SW 1271 (cell line): ENCODE measurements at places on chromosomes 16 and 17.

GRCh38 chr17:42548993-42549755 lies 3.5 kb upstream of the HSD17B1 start:
- no peak for DNase-seq

- DNase-seq, result no peak
Measured at GRCh38 chr16:60686824-60687223, 1349.4 kb downstream of the CDH8 start.

- DNase-seq, result no peak
Measured at GRCh38 chr17:42937712-42938596, 26.3 kb downstream of the AARSD1 start.

DNA sequence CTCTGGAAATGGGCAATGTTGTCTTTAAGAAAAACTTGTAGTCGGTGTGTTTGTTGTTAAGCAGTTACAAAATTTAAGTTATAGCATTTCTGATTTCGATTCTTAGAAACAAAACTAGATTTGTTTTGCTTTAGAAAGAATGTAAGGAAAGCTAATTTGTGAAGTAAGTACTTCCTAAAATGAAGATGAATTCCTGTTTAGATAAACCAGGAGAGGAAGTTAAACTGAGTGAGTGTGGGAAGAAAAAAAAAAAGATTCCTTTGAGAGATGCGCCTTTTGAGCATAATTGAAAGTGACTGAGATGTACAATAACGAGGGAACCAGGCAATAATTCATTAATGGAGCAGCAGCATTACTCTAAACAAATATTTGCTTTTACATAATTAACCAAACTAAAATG lies 52.4 kb upstream of the ALOX12 start:
- DNase-seq, result no peak

DNA sequence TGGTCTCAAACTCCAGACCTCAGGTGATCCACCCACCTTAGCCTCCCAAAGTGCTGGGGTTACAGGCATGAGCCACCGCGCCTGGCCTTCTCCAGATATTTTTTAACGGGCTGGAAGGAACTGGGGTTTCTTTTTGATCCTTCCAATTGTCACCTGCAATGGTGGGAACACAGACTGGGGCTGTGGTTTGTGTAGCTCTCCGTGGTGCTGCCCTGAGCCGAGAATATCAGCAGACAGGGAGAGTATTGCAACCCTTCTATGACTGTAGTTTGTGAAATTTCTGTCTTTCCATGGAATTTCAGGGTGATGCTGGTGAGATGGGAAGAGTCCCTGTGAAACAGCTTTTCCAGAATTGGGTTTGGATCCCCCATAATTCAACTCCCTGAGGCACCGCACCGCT lies 263.5 kb downstream of the ENGASE start:
- no peak for DNase-seq

- no peak for DNase-seq
Measured at GRCh38 chr16:73915140-73915539, 381.5 kb upstream of the PSMD7 start.

DNA sequence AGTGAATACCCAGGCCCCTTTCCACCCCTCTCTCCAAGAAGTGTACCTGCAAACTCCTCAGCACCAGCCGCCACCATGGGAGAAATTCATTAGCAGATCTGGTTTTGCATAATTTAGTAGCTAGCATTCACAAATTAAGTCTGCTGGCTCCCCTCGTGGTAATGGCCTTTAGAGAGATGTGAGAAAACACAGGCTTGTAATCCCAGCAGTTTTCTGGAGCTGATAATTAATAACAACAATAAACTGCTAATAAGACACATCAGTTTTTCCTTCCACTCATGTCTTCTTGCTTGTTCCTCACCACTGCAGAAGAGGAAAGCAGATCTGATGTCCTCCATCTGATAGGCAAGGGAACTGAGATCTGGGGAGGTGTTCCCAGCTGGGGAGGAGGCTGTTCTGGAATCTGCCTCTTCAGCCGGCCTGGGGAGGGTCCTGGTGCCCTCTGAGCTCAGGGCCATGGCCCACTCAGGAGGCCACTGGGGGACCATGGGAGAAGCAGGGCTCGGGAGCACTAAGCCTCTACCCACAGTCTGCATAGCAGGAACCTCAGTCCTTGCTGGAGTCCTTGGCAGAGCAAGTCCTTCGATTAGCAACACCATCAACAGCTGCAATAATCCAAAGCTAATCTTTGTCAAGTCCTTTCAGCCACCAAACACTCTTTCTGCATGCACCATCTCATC lies 74.2 kb upstream of the DNAJA2 start:
- no peak for DNase-seq

DNA sequence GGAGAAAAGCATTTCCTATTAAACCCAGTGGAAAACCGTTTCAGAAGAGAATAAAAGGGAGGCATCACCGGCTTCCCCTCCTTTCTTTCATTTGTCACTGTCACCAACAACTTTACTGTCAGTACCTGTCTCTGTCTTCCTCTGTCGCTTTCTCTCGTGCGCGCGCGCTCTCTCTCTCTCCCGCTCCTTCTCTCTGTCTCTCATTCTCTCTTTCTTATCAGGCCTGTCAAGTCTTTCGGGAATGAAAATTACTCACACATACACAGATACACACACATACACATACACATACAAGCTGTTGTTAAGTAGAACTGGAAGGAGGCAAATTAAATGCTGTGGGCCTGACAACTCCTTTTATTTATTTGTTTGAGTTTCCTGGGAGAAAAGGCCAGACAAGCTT lies 17.6 kb downstream of the MYOCD start:
- no peak for DNase-seq

DNA sequence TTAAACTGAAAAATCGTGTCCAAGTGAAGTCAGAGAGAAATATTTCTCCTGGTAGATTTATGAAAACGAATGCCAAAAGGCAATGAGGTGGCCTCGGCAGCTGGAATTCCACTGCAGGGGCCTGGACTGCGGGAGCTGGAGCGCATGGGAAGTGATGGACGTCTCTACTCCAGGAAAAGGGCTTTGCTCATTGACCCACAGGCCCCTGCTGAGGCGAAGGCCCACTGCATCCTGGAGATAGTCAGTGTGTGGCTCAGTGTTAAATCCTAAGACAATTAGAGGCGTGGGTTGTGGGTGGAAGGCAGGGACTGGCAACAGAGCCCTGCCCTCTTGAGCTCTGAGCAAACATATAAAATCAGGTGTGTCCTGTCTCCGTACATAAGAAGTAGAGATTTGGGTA lies 191.4 kb downstream of the SLC39A11 start:
- no peak for DNase-seq

GRCh38 chr16:77564791-77565390 lies 130.1 kb upstream of the ADAMTS18 start:
- DNase-seq, result peak; percentile 14

- no peak for DNase-seq
Measured at GRCh38 chr16:16780588-16780987, 401.6 kb downstream of the NPIPA7 start.

- DNase-seq, result no peak
Measured at GRCh38 chr17:63693411-63694113, 6.4 kb downstream of the LIMD2 start.

DNA sequence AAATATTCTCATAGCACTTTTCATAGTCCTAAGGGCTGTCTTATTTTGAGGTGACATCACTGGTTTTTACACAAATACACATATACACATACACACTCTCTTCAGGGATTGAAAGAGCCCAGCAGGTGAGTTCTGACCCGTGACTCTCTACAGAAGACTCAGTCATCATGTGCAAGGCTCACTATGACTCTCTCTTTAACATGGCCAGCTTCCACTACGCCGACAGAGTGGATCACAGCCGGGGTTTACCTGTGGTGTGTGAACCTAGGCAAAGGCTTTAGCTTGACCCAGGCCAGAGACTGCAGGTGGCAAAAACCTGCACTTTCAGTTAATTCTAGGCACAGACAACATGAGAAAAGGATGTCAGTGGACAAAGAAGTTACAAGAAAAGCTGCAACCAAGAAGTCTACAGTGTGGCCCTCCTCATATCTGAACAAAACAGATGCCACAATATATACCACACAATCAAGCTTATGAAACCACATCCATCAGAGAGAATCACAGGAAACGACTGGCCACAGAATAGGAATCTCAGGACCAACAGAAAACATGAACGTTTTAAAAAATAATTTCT lies 56.5 kb downstream of the CYTH1 start:
- DNase-seq, result no peak

- no peak for DNase-seq
Measured at GRCh38 chr16:80015566-80015965, 415.0 kb upstream of the MAF start.

DNA sequence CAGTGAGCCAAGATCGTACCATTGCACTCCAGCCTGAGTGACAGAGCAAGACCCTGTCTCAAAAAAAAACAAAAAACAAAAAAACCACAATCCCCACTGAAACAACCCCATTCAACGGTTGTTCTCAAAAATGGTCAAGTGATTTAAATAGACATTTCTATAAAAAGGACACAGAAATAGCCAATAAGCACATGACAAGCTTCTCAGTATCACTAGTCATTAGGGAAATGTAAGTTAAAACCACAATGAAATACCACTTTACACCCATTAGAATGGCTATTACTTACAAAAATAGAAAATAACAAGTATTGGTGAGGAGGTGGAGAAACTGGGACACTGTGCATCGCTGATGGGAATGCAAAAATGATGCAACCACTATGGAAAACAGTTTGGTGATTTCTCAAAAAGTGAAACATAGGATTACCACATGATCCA lies 26.6 kb upstream of the MYLK3 start:
- DNase-seq, result no peak

- no peak for DNase-seq
Measured at GRCh38 chr17:17235212-17236174, 1.5 kb downstream of the FLCN start.

- no peak for DNase-seq
Measured at GRCh38 chr16:47469227-47469626, 8.1 kb downstream of the PHKB start.

- no peak for DNase-seq
Measured at GRCh38 chr17:8068736-8069586, 18.6 kb downstream of the ALOX12B start.

- DNase-seq, result no peak
Measured at GRCh38 chr17:65536573-65537342, 24.7 kb downstream of the AXIN2 start.

DNA sequence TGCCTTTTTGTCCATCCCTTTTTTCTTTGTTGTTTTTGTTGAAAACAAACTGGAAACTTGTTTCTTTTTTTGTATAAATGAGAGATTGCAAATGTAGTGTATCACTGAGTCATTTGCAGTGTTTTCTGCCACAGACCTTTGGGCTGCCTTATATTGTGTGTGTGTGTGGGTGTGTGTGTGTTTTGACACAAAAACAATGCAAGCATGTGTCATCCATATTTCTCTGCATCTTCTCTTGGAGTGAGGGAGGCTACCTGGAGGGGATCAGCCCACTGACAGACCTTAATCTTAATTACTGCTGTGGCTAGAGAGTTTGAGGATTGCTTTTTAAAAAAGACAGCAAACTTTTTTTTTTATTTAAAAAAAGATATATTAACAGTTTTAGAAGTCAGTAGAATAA lies 4.9 kb downstream of the SOX9 start:
- DNase-seq, result no peak

GRCh38 chr16:86554917-86555703 lies at the start of gene MTHFSD:
Gene MTHFSD, minus strand, starts transcription at chr16:86555235. Its CDS starts 51 bp downstream, at chr16:86555184.
- DNase-seq, result peak; percentile 85

- no peak for DNase-seq
Measured at GRCh38 chr17:17577373-17577772, 14.1 kb downstream of the PEMT start.

GRCh38 chr17:68993112-68993511 lies 37.9 kb upstream of the ABCA8 start:
- no peak for DNase-seq

DNA sequence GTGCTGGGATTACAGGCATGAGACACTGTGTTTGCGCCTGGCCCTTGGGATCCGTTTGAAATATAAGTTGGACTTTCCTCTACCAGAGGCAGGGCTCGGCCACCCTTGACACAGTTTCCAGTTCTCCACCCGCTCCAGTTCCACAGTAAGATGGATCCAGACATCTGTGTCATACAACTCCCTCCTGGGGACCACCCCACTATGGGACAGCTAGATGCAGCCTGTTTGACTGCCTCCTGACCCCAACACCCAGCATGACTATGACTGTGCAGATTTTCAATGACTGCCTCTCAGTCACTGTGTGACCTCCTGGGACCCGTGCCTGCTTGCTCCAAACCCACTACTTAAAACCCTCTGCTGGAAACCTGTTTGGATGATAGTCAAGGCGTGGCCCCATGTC lies 166.7 kb downstream of the IRF8 start:
- no peak for DNase-seq

- no peak for DNase-seq
Measured at GRCh38 chr16:23406546-23407240, 46.3 kb downstream of the COG7 start.

DNA sequence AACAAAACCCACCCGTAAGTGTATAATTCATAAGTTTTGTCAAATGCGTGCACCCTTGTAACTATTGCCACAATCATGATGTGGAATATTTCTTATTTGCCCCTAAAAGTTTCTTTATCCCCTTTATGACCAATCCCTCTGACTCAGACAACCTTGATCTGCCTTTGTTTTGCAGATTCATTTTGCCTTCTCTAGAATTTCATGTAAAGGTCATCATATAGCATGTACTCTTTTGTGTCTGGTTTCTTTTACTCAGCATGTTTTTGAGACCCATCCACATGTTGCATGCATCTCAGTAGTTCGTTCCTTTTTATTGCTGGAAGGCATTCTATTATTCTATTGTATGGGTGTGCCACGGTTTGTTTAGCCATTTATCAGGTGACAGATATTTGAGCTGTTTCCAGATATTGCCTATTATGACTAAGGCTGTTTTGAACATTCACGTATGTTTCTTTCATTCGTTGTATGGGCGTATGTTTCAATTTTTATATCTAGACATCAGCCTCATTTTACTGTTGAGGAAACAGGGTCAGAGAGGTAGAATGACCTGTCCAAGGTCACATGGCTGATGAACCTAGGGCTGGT lies 192.4 kb downstream of the RAB11FIP4 start:
- no peak for DNase-seq

DNA sequence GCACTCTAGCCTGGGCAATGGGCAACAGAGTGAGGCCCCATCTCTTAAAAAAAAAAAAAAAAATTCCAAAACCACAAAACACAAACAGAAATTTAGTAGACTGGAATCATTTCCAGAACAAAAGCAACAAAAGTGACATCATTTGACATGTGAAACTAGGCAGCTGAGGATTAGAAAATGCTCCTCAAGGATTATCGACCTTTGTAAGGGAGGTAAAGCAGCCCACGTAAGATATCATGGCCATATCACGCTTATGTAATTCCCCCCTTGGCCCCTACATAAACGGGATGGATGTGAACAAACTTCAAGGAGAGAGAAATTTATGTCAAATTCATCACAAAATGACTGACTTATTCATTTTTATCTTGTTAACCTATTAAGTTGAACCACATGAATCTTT lies 83.3 kb downstream of the WDR59 start:
- no peak for DNase-seq

- no peak for DNase-seq
Measured at GRCh38 chr16:69917311-69917710, 33.8 kb upstream of the CLEC18A start.
